ENCODE measurements at places on chromosomes 13 and 19.

DNA sequence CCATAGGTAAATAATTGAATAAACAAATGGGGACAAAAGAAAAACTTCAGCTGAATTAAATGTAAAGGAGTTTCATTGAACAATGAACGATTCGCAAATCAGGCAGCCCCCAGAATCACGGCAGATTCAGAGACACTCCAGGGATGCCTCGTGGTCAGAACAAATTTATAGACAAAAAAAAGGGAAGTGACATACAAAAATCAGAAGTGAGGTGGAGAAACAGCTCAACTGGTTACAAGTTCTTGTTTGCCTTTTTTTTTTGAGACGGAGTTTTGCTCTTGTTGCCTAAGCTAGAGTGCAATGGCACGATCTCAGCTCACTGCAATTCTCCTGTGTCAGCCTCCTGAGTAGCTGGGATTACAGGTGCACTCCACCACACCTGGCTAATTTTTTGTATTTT is 5.7 kb downstream of the ZNF566 start:
- ATAC-seq: no peak

DNA sequence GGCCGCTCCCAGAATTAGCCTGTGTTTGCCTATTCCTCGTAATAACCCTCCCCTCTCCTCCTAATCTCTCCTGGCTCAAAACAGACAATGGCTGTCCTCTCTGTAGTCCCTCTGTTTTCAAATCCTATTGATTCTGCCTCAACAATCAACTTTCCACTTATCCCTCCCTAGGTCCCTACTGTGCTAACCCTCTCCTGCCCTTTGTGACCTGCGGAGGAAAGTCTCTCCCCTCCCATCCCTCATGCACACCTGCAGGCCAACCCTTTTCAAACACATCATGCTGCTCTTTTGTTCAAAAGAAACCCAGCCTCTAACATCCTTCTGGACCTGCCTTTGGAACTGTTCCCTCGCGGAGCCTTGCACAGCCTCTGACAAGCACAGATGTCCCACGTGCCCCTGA is 37.3 kb downstream of the CILP2 start:
- ATAC-seq: no peak

GRCh38 chr13:94073007-94073744 is 406.3 kb downstream of the DCT start:
- ATAC-seq: no peak

DNA sequence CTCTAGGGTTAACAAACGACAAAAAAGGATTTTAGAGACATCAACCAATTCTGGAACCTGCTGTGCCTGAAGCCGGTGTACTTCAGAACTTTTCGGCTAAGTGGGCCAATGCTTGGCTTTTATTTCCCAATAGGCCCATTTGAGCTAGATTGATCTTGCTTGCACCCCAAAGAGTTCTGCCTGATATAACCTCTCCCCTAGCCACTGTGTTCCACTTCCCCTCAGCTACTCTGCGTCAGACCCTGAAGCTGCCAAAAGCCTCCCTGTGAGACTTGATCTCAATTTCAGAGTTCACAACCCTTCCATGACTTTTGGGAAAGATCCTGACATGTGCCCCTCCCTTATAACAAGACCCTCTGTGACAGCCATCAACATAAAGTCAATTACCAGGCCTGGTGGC is 5.6 kb upstream of the SIGLEC14 start:
- no peak for ATAC-seq

DNA sequence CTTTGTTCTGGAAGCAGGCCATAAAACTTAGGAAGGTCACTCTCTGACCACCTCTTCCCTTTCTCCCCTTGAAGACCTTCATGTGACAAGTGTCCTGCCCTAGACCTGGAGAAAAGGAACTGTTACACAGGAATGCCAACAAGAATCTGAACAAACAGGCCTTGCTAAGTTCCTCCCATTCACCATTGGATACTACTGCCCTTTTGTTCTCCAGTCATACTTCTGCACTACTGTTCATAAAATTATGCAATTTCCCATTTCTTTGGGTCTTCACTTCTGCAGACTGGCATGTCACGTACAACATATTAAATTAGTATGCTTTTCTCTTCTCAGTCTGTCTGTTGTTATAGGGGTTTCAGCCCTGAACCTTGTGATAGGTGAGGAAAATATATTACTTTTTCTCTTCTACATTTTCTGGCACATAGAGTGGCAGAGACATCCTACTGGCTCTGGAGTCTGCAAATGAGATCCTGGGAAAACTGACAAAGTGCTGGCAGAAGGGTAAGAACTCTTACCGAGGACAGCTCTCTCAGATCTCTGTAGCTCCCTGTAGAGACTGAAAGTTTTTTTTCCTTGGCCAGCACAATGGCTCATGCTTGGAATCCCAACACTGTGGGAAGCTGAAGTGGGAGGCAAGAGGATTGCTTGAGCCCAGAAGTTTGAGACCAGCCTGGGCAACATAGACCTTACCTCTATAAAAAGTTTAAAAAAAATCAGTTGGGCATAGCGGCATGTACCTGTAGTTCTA is 87.6 kb upstream of the SPRY2 start:
- ATAC-seq: no peak

GRCh38 chr19:7953060-7953459 is 9.6 kb upstream of the TIMM44 start:
- no peak for ATAC-seq

DNA sequence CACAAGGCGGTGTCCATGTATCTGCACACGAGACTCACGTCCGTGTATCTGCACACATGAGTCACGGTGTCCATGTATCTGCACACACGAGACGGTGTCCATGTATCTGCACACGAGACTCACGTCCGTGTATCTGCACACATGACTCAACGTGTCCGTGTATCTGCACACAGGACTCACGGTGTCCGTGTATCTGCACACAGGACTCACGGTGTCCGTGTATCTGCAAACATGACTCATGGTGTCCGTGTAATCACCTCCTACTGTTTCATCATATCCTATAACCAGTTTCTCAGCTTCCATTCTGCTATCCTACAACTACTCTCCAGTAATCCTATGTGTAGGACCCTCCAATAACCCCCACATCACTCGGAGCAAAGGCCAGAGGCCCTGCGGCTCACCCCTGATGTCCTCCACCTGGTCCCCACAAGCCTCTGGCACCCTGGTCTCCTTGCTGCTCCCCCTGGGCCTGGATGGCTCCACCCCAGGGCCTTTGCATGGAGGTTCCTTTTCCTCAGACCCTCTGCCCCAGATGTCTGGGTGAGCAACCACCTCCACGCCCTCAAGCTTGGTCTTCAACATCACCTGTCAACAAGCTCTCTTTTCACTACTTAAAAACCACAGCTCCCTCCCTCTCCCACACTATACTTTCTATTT is 2.5 kb upstream of the TMEM255B start:
- no peak for ATAC-seq

DNA sequence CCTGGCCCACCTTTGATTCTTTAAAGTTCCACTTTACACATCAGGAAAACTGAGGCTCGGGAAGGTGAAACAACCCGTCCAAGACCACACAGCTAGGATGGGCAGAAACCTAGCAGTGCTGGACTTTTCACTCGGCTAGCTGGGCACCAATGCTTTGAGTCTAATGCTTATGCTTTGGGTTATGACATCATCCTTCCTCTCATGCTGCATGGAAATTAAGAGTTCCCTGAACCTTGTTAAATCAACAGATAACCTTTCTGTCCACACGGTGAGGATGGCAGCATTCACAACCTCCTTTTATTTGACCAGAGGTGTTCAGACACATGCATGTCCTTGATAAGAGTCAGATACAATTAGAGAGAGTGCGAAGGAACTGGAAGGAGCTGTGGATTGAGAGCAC is 138.4 kb downstream of the UQCRFS1 start:
- no peak for ATAC-seq

- ATAC-seq: no peak
These were observed 803 bp downstream of the FLT3 start for GRCh38 chr13:28099396-28100149.

GRCh38 chr13:44744880-44745633 is 168.9 kb upstream of the TSC22D1 start:
- ATAC-seq: no peak

- no peak for ATAC-seq
These were observed 100.7 kb downstream of the MBNL2 start for GRCh38 chr13:97322740-97323342.

- peak; percentile 82 for ATAC-seq
These were observed at the start of gene NBEA for GRCh38 chr13:34941835-34942731. NBEA (plus strand) TSS chr13:34942270; CDS start chr13:34942821, 551 bp downstream.

DNA sequence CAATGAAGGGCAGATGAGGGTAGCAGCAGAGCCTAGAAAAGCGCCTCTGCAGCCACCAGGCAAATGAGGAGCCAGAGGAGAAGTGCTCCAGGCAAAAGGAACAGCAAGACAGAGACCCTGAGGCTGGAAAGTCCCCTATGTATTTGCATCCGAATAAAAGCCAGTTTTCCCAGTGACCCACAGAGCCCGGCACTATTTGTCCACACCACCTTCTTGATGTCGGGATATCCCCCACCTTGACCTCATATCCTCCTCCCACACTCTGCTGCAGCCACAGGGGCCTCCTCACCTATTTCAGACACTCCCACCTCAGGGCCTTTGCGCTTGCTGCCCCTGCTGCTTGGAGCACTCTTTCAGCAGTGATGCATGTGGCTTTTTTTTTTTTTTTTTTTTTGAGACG is 6.6 kb downstream of the ATG4D start:
- no peak for ATAC-seq

DNA sequence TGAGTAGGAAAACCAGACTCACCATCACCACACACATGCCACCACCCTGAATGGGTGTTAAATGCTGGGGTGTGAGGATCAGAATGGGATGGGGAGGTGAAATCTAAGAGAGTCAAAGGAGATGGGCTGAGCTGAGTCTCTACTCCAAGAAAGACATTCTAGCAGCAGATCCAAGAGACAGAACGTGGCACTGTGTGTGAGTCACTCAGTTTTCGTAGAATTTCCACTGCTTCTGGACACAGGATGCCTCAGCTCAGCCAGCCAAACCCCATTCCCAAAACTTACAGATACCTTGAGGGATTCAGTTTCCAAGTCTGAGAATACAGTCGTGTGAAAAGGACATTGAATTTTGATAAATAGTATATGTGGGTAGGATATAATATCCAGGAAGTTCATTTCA is 7.3 kb upstream of the CYP2A7 start:
- ATAC-seq: no peak

DNA sequence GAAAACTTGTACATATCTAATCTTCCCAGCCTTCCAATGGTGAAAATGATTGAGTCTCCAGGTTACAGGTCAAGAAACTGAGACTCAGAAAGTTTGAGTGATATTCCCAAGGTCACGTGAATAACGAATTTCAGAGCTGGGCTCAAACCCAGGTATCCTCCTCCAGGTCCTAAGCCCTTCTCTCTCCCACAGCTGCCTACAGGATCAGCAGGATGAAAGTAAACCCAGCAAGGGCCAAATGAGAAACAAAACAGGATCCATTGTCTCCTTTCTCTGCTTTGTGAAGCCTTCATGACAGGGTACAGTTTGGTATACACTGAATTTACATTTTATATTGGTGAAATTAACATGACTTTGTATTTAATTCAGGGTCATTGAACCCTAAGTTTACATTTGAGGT is 208.1 kb downstream of the RBM26 start:
- no peak for ATAC-seq

DNA sequence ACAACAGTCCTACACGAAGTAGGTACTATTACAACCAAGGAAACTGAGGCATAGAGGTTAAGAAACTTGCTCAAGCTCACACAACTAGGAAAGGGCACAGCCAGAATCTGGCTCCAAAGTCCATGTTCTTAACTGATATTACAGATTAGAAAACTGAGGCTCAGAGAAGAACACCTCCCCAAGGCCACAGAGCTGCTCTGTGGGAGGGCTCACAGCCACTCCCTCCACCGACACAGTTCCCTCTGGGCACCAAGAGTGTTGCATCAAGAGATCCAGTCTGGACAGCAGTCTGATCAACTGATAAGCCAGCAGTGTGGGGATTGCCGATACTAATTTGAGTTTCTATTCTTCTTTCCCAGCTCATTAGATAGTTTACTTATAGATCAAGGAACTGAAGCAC is 29.5 kb downstream of the SLC15A1 start:
- ATAC-seq: no peak

DNA sequence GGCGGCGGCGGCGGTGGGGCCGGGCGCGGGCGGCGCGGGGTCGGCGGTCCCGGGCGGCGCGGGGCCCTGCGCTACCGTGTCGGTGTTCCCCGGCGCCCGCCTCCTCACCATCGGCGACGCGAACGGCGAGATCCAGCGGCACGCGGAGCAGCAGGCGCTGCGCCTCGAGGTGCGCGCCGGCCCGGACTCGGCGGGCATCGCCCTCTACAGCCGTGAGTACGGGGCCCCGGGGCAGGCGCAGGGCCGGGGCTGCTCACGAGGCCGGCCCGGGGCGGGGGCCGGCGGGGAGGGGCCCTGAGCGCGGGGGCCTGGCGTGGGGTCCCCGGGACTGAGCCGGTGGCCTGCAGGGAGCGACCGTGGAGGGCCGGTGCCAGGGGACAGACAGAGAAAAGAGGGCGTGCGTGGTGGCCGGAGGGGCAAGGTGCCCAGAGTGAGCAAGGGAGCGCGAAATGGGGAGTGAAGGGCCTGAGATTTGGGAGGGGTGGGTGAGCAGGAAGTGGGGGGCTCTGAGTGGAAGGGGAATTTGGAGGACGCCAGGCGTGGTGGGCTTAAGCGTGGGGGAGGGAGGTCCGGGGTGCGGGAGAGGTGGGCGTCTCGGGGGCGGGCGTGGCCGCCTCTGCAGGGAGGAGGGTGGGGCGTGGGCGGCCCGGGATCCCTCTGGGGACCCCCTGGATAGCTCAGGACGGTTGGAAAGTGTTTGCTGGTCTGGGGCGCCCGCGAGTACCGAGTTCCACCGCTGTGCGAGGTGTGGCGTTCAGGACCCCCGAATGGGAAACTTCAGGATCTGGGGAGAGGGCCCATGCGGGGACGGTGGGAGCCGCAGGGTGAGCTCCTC is 575 bp downstream of the CARM1 start:
- ATAC-seq: peak; percentile 0

GRCh38 chr13:36259361-36260137 is 38.1 kb downstream of the CCDC169 start:
- ATAC-seq: no peak

GRCh38 chr19:43465468-43466120 is at the start of gene LYPD3:
LYPD3 (minus strand) TSS chr19:43465608; CDS start chr19:43465571, 37 bp downstream.
- ATAC-seq: no peak

DNA sequence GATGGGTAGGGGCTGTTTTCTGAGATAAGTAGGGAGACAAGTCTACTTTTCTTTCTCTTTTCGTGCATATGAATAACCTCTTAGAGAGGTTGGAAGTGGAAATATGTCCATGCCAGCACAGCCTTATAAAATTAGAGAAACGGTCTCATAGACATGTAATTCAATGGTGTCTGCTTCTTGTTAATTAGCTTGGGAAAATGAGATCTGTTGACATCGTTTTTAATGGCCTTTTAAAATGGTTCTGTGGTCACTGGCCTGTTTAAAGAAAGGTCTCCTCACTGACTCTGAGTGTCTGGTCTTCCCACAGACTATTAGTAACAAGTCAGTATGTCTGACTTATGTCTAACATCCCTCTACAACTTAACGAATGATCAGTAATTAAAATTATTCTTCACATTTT is 487.1 kb downstream of the SLITRK6 start:
- no peak for ATAC-seq

- ATAC-seq: no peak
These were observed 10.5 kb downstream of the ZIC2 start for GRCh38 chr13:99991828-99992775.
